CD4-positive, alpha-beta T cell treated with Interleukin-15 for 1 hour (primary cell): ENCODE measurements at places on chromosomes 3 and 15.
A peak's percentile ranks its signal among the peaks of the same experiment; 100 is the strongest.

DNA sequence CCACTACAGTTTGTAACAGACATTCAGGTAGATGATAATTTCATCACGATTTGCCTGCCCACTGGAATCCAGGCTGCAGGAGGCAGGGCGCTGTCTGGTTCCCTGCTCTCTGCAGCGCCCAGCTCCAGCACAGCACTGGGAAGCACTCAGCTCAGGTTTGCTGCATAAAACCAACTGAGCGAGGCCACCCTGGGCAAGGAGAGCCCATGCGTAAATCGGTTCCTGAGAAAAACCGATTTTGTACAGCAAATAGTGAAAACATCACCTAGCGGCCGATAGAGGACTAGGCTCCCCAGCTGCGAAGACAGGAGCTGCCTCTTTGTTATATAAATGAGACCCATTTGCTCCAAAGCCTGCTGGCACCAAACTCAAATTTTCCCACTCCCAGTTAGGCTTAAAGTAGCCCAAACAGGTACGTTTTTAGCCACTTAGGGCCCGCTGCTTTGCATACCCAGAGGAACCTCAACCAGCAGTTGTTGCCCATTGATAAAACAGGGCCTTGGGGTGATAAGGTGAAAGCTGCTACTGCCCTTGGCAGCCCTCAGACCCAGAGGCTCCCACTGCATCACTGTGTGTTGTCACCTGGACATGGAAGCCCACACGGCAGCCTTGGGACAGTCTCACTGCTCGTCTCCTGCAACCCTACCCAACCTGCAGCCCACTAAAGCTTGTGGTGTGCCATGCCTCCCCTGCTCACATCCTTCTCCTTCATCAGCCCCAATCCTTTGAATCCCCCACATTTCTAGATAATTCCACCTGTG, 47.5 kb downstream of the ALDH1L1 start:
- peak; percentile 5 for DNase-seq

DNA sequence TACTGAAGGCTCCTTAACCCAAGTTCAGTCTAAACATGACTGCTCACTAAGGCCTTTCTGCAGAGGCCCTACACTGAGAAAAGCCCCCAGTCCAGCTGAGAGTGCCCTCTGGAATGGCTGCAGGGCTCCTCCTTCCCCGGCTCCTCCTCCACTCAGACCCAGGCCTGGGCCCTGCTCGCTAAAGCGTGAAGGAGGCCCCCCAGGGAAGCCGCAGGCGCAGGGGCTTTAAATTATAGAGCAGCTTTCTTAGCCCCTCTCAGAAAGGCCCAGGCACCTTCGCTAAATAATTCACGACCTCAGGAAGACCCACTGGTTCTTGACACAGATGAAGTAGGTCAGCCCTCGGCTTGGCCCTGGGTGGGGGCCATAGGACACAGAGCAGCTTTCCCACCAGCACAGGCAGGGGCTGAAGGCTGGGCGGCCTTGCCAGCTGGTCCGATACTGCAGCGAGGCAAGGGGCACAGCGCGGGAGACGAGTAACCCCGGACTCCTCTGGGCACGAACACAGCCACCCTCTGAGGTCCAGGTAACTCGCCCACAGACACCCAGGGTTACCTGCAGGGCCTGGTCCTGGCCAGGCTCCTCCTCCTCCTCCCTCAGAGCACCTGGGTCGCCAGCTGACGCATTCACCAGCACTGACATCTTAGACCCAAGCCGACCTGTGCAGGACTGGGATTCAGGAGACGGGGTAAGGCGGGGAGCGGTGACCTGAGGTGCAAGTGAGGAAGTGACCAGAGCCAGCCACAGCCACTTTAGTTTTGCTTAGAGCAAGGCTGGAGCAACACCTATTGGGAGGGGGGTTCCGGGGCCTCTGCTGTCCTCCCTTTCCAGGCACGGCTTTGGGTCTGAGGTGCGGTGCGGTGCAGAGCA, 36.9 kb downstream of the RBPMS2 start:
- DNase-seq = no peak

DNA sequence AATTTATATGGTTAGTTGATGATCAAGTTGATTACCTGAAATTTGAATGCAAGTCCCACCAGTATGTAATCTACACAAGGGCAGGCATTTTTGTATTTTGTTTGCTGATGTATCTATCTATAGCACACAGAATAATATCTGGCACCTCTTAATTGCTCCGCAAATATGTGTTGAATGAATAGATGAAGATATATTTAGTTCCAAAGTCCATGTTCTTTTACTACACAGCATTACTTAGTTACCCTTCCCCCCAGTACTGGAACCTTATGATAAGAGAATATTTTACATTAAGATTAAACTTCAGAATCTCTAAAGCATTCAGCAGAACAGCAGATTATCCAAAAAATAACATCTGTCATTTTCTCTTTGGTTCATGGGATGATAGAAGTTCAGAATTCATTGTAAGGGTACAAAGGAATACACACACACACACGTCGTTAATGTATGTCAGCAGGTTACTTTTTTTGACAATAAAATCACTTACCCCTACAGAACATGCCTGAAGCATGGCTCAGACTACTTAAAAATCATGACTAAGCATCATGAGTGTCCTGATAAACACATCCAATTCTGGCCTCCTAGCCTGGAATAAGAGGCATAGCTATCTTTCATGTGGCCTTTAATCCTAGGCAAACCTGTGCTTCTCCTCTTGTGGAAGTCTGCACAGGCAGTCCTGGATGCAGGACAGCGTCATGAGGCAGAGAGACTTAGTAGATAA, 148.9 kb upstream of the TBC1D5 start:
- no peak for DNase-seq

DNA sequence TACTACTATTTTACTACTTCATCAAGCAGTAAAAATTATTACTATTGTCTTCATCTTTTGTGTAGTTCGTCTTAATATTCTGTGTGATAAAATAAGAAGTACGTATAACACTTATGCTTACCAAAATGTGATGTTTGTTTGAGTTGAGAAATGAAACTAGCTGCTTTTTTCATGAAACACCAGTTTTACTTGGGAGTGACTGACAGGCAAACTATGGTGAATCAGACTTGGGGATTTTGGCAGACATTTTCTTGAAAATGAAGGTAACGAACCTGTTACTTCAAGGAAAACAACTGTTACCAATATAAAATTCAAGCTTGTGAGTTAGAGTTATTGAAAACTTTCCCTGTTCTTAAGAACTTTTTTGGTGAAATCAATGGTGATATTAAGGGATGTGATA, 10.3 kb downstream of the U2SURP start:
- no peak for DNase-seq

- no peak for DNase-seq
Measured at GRCh38 chr3:124563376-124563775, 166.9 kb upstream of the UMPS start.

- no peak for DNase-seq
Measured at GRCh38 chr3:10047876-10048275, 21.6 kb downstream of the FANCD2 start.

DNA sequence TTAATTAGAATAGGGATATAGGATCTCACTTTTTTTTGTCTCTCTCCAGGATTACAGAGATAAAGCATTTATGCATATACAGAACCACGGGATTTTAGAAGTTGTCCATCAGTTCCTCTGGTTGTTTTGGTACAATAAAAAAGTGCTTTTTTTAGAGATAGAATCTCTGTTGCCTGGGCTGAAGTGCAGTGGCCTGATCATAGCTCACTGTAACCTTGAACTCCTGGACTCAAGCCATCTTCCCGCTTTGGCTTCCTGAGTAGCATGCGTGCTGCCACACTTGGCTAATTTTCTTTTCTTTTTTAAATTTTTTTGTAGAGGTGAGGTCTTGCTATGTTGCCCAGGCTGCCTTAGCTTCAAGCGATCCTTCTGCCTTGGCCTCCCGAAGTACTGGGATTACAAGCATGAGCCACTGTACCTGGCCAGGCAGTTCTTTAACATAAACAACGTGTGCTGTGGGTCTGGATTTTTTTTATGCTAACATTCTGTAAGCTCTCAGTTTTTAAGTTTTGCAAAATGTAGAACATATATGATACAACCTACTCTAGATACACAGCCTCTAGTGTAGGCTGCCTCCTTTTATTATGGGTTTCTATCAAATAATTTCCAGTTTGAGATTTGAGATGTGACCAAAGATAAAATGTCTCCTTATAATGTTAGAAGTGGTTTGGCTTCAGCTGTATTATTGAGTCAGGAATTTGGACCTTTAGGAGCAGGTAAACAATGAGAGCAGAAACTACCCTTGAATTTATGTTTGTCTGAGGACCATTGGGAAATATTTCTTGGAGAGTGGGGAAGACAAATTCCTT, 57.4 kb upstream of the ULK4 start:
- DNase-seq = no peak

GRCh38 chr3:9157651-9158362, 91.6 kb downstream of the SRGAP3 start:
- no peak for DNase-seq

DNA sequence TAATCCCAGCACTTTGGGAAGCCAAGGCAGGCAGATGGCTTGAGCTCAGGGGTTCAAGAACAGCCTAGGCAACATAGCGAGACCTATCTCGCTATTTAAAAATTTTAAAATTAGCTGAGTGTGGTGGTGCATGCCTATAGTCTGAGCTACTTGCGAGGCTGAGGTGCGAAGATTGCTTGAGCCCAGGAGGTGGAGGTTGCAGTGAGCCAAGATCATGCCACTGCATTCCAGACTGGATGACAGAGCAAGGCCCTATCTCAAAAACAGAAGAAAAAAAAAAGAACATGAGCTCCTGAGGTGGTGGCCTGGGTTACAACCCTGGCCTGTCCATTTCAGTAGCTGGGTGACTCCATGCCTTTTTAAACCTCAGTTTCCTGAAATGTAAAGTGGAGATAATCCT, 7.2 kb downstream of the DNASE1L3 start:
- no peak for DNase-seq

DNA sequence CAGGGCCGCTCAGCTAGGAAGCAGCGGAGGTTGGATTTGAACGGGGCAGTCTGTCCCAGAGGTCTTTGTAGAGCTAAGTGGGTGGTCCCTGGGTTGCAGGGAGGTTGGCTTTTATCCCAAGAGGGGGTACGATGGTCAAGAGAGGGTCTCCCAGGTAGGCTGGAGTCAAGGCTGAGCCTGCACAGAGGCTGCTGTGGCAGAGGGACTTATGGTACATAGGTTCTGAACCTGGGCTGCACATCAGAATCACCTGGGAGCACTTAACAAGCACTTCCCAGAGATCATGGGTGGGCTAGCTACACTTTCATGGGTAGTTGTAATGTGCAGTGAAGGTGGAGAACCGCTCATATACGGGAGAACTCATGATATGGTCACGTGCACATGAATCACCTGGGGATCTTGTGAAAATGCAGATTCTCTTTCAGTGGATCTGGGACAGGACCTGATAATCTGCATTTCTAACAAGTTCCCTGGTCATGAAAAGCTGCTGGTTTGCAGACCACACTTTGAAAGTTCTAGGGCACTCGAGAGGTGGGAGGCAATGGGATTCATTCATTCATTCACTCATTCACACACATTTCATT, 2.9 kb upstream of the RASGRF1 start:
- DNase-seq = no peak

DNA sequence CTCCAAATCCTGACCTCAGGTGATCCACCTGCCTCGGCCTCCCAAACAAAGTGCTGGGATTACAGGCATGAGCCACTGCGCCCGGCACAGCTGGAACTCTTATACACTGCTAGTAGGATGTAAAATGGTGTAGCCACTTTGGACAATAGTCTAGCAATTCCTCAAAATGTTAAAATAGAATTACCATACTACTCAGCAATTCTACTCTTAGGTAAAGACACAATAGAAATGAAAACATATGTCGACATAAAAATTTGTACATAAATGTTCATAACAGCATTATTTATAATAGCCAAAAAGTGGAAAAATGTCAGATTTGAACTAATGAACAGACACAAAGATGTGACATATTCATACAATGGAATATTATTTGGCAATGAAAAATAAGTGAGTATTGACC, 33.4 kb downstream of the RAD18 start:
- DNase-seq = no peak

GRCh38 chr3:108662142-108662738, 72.7 kb downstream of the DZIP3 start:
- no peak for DNase-seq

GRCh38 chr3:61730577-61731231, 169.3 kb downstream of the PTPRG start:
- no peak for DNase-seq

GRCh38 chr3:133413161-133414020, 13.5 kb downstream of the BFSP2 start:
- no peak for DNase-seq

GRCh38 chr15:93451265-93451664, 362.3 kb upstream of the RGMA start:
- DNase-seq = no peak

DNA sequence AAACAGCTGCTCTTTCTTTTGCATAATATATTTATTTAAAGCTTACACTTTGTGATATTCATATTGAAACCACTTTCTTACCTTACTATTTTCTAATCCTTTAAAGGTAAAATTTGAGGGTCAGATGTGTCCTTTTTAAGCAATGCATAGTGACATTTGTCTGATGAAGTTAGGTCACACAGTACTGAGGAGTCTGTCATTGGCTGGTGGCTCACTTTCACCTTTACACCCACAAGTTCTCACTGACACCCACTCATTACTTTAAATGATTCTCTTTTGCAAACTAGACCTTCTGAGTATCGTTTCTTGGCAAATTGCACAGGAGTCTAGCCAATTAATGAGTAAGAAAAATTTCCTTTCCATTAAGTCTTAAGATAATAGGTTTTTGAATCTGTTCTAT, 758.3 kb upstream of the ARPP21 start:
- no peak for DNase-seq

GRCh38 chr3:12349895-12350811, 61.3 kb downstream of the PPARG start:
- no peak for DNase-seq

DNA sequence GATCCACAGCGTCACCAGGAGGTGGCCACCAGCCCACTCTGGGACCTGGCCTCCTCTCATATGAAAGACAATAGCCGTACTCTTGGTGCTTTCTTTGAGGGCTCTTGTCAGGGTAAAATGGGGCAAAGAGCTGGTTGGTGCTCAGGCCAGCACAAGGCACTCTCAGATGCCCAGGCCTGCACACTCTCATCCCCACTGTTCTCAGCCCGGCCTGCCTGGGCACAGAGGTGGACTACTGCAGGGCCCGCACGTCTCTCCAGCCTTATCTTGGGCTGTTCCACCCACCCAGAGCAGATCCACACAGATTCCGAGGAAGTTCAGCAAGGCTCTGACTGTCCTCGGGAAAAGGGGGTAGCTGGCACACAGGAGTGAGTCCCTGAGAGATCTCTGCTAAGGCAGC, 122.8 kb upstream of the PRR20G start:
- DNase-seq = no peak

GRCh38 chr3:175240921-175241320, 381.8 kb downstream of the NAALADL2 start:
- no peak for DNase-seq

- no peak for DNase-seq
Measured at GRCh38 chr3:126852511-126852910, 130.4 kb upstream of the PLXNA1 start.

- no peak for DNase-seq
Measured at GRCh38 chr3:4060064-4060463, 243.1 kb upstream of the SETMAR start.

GRCh38 chr3:46624975-46625490, 12.7 kb downstream of the FAM240A start:
- DNase-seq = no peak
